ENCODE measurements at places on chromosomes 3 and 15. TPM values are rescaled to one million over a fixed set of nuclear protein-coding genes. Genes with fewer than 3 reads are reported as not detected.

Gene ADAMTS9
- polyA plus RNA-seq: not detected

Gene GUCA1C
- not detected for polyA plus RNA-seq

Gene CEP152
- 1.1 TPM for polyA plus RNA-seq

Gene OXTR
- not detected for polyA plus RNA-seq

Gene C15orf40
- polyA plus RNA-seq: 48.1 TPM

Gene MORF4L1
- polyA plus RNA-seq: 253 TPM

Gene CIB2
- 2.8 TPM for polyA plus RNA-seq

Gene CCR4
- not detected for polyA plus RNA-seq

Gene CADM2
- polyA plus RNA-seq: 0.64 TPM

Gene ATP10A
- polyA plus RNA-seq: 7.3 TPM

Gene SRPRB
- 51.0 TPM for polyA plus RNA-seq

Gene ZMYND10
- polyA plus RNA-seq: 3.7 TPM

Gene NOX5
- 1.1 TPM for polyA plus RNA-seq

Gene FEZF2
- polyA plus RNA-seq: not detected
